ENCODE measurements at places on chromosomes 12 and 14.

GRCh38 chr12:14956024-14956891 is 5.1 kb downstream of the ARHGDIB start:
- no peak for DNase-seq

DNA sequence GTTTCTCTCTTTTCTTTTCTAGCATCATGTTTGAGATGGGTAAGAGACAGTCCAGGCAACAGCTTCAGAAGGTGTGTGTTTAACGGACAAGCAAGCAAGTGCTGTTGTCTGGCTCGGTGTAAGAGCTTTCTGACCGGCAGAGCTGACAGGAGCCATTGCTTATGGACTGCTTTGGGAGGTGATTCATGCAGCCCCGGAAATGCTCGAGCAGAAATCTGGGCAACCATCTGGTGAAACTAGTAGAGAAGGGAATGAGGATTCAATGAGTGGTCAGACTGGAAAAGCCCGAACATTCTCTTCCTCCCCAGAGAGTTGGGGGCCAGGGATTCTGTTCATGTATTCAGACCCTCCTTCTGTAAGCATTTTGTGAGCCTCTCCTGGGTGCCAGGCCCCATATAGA is 24.4 kb downstream of the TUNAR start:
- no peak for DNase-seq

DNA sequence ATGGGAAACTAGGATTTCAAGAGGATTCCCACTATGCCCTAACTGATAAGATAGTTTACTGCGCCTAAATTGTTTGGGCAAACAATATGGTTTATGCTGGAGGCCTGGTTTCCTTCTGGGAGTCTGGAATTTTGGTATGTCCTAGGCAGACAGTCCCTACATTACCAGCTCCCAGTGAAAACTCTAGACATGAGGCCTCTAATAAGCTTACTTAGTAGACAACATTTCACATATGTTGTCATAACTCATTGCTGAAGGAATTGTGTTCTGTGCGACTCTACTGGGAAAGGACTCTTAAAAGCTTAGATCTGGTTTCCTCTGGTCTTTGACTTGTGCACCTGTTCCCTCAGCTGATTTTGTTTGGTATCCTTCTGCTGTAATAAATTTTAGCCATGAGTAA is 18.0 kb upstream of the PRPF39 start:
- no peak for DNase-seq

- DNase-seq, result no peak
Measured at GRCh38 chr12:132500142-132500855, 10.3 kb downstream of the FBRSL1 start.

GRCh38 chr12:119211884-119212283 is 33.2 kb downstream of the HSPB8 start:
- DNase-seq, result no peak

GRCh38 chr12:94571556-94571955 is 78.8 kb downstream of the TMCC3 start:
- no peak for DNase-seq

- DNase-seq, result no peak
Measured at GRCh38 chr14:31855262-31855661, 221.8 kb upstream of the ARHGAP5 start.

GRCh38 chr12:124637163-124637562 is 69.8 kb upstream of the NCOR2 start:
- no peak for DNase-seq

GRCh38 chr14:21405097-21405496 is 21.3 kb upstream of the SUPT16H start:
- DNase-seq, result no peak

DNA sequence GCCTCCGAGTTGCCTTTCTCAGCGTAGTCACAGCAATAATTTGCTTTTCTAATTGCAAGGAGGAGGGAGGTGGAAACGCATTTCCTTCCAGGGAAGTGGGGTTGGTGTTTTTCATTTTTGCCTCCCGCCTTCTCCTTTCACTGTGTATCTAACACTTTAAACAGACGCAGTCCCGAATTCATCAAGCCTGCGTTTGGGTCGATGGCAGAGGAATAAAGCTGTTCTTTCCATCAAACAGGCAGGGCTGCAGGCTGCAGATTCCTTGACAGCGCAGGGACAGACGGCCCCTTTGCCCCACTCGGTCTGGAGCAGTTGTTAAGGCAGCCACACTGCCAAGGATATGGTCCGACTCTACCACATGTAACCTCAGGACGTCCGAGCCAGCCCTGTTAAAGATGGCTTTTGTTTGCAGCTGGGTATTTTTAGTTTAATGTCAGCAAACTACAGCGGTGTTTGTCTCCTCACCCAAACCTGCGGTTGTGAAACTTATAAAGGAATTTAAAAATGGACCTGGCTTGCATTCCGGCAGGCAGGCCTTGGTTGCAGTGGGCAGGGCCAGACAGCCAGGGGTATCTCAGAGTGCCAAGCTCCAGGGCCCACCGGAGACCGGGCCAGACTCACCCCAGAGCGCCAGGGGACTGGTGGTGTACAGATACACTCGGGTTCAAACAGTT is 2.1 kb downstream of the CHST11 start:
- DNase-seq, result no peak

- peak; percentile 39 for DNase-seq
Measured at GRCh38 chr14:105300542-105301102, at the start of gene BRF1. TSS of gene BRF1 (minus strand) at chr14:105301001. CDS start at chr14:105300629, 372 bp downstream.

GRCh38 chr12:96404696-96405095 is 4.5 kb upstream of the CDK17 start:
- DNase-seq, result no peak

DNA sequence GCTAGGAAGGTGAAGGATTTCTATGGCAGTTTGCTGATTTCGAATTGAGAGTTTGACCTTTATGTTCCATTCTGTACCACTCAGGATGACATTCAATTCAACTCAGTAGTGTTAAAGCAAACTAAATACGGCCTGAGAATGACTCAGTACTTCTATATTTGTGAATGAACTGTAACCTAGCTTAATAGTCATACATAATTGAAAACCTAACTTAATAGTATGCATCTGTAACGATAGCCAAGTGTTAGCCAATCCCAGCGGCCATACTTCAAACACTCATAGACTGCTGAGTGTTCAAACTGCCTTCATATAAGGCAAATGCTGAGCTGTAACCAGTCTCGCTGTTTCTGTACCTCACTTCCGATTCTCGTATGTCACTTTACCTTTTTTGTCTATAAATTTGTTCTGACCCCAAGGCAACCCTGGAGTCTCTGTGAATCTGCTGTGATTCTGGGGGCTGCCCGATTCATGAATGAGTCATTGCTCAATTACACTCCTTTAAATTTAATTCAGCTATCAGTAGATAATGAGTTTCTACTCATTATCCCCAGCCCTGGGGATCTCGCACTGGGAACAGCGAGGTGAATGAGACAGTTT is 98.5 kb upstream of the SLC24A4 start:
- DNase-seq, result no peak

DNA sequence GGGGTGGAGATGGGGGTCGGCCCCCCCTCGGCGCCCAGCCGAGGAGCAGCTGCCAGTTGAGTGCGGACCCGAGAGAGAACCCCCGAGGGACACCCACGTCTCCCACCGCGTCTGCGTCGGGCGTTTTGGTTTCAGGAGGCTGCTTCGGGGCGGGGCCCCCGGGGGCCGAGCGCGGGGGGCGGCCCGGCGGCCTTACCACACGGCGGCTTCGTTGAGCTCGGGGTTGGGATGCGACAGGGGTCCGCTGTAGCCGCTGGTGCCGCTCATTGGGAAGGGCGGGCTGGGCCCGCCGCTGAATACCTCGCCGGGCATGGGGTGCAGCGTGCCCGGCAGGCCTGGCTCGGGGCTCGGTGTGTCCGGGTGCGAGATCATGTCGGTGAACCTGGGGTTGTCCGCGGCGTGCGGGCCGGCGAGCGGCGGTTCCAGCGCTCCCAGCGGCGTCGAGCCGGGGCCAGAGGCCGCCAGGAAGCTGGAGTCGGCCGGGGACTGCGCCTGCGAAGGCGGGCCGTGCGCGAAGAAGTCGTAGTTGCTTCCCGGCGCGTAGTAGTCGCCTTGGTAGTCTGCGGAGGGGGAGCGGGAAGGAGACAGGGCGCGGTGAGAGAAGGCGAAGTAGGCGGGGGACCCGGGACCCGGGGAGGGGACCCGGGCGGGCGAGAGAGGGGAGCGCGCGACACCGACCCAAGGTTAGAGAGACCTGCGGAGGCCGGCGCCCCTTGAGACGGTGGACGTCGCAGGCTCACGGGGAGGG is 8.5 kb downstream of the LHX5 start:
- no peak for DNase-seq

GRCh38 chr12:69154585-69155363 is 84.6 kb upstream of the CPSF6 start:
- peak; percentile 53 for DNase-seq

- DNase-seq, result no peak
Measured at GRCh38 chr12:85310456-85311076, 30.5 kb downstream of the ALX1 start.

DNA sequence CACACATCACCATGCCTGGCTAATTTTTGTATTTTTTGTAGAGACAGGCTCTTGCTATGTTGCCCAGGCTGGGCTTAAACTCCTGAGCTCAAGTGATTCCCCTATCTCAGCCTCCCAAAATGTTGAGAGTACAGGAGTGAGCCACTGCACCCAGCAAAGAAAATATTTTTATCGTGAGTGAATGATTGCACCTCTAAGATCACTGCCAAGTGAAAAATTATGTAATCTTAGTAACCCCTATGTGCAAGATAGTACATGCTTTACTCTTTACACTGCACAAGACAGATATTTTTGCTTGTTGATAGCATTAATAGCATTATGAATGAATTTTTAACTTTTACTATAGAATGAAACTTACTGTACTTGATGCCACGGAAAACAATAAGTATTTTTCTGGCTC is 3.4 kb upstream of the MRPS35 start:
- DNase-seq, result no peak

All from NCI-H2107 (cell line).